ENCODE measurements at places on chromosomes 5 and 9.

- no peak for DNase-seq
Measured at GRCh38 chr5:59356813-59357380, 536.6 kb downstream of the PDE4D start.

GRCh38 chr9:72382405-72382804 is 17.4 kb upstream of the ZFAND5 start:
- DNase-seq: no peak

DNA sequence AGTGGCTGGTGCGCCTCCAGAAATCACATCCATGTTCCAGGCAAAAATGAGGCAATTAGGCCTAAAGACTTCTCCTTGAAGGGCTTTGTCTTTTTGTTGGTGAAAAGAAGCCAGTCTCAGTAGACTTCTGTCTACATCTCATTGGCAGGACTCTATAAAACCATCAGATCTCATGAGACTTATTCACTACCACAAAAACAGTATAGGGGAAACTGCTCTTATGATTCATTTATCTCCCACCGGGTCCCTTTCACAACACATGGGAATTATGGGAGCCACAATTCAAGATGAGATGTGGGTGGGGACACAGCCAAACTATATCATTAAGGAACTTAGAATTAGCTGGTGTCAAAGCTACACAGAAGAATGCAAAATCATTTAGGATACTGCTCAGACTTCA is 77.7 kb upstream of the SNX2 start:
- no peak for DNase-seq

DNA sequence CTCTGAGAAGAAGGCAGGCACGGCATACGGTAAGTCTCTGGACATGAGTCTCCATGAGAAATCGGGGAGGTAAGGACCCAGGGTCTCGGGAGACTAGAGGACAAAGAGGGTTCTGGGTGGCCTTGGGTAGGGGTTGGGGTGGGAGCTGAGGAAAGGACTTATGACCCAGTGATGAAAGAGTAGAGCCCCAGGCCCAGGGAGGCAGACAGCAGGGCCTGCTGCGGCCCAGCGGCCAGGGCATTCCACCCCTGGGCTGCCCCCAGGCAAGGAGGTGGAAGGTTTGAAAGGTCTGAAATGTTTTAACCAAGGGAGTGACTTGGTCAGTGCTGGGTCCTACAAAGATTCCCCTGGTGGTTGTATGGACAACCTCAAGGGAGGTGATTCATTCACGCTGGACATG is 89.1 kb downstream of the CRB2 start:
- DNase-seq: no peak

- no peak for DNase-seq
Measured at GRCh38 chr9:6646293-6646636, 736 bp upstream of the GLDC start.

DNA sequence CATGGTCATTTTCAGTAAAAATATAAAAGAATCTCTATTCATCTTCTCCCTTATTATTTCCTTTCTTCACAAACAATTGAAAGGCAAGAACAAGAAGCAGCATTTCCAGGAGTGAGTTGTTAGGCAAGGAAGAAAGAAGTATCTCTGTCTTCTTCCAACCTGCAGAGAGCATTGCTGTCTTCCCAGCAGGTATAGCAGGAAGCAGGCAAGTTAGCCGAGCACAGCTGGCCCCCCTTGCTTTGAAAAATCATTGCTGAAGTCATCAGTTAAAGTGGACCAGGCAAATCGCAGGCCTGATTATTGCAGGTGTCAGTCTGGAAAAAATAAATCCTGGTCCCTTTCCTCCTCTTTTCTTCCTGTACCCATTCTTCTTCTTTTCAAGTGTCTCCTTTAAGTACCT is 353.1 kb upstream of the BRINP1 start:
- DNase-seq: no peak

DNA sequence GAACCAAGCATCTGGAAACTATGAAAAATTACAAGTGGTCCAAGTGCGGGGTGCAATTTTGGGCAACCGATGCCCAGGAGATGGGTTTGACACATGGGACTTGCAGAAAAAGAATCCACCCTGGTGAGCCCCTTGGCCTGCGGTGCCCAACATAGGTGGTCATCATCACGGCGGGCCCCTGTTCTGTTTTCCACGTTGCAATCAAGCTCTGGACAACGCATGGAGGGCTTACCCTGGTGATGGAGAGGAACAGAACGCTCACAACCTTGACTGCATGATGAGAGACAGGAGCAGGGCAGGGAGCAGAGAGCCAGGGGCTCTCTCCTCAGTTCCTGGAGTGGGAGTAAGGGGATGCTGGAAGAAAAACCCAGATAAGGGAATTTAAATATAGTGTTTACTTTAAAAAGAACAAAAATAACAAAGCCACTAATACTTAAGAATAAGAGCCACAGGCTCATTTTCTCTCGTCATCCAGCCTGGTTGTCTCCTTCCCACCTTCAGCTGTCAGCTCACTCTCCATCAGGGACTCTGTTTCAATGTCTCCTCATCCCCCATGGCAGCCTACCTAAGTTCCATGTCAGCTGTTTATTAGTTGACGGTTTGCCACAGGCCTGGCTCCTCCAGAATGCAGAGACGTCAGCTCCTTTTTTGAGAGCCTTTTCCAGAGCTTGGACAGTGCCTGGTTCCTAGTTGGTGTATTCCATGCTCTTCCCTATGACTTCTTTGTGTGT is 172.1 kb downstream of the GADD45G start:
- no peak for DNase-seq

DNA sequence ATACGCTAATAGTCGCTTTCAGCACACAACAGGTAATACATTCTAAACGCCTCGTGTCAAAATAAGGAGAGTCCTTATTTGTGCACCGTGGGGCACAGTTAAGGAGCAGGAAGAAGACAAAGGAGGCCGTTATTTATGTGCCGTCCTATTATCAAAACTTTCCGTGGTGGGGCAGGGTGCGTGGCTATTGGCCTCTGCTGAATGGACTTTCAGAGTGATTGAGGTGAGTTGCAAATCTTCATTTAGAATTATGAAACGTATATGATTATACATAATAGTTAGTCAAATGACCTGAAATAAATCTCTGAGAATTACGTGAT is 833 bp downstream of the C5orf24 start:
- no peak for DNase-seq

GRCh38 chr5:159971514-159971913 is 37.4 kb upstream of the TTC1 start:
- no peak for DNase-seq

- DNase-seq: no peak
Measured at GRCh38 chr5:68838157-68838718, 255.6 kb upstream of the SLC30A5 start.

DNA sequence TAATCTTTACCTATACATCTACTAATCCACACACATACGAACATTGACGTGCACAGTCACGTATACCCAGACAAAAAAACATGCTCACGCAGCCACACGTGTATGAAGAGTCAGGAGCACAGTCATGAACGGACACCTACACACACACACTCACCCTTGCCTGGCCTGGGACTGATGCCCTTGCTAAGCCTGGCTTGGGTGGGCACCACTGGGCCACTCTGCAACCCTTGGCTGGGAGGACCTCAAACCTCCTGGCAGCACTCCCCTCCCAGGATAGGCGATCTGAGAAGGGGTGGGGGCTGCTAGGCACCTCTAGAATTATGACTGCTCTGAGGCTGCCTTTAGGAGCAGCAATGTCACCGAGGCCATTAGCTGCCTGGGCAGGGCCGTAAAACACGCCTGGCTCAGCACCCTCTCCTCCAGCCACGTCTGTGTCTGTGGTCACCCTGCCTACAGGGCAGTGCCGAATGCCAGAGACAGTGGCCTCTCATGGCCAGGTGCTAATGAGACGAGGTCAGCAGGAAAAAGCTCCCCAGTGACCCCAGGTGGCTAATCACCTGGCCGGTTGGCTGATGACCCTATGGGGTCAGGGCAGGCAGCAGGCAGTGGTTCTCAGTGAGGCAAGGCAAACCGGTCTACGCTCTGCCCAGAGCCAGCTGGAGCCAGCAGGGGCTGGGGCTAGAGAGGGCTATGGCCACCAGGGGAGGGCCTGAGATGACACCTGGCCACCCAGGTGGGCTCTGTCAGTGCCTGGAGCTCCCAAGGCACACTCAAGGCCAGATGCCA is 33.7 kb upstream of the MVB12B start:
- DNase-seq: no peak

DNA sequence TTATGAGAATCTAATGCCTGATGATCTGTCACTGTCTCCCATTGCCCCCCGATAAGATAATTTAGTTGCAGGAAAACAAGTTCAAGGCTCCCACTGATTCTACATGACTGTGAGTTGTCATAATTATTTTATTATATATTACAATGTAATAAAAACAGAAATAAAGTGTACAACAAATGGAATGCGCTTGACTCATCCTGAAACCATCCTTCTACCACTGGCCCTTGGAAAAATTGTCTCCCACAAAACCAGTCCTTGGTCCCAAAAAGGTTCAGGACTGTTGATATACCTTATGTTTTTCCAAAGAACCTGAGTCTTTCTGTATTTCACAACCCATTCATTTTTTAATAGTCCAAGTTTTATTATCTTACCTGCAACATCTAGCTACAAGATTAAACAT is 403.5 kb downstream of the TAF11L14 start:
- no peak for DNase-seq

GRCh38 chr9:4662989-4663792 is 1.1 kb downstream of the PLPP6 start:
- DNase-seq: no peak

DNA sequence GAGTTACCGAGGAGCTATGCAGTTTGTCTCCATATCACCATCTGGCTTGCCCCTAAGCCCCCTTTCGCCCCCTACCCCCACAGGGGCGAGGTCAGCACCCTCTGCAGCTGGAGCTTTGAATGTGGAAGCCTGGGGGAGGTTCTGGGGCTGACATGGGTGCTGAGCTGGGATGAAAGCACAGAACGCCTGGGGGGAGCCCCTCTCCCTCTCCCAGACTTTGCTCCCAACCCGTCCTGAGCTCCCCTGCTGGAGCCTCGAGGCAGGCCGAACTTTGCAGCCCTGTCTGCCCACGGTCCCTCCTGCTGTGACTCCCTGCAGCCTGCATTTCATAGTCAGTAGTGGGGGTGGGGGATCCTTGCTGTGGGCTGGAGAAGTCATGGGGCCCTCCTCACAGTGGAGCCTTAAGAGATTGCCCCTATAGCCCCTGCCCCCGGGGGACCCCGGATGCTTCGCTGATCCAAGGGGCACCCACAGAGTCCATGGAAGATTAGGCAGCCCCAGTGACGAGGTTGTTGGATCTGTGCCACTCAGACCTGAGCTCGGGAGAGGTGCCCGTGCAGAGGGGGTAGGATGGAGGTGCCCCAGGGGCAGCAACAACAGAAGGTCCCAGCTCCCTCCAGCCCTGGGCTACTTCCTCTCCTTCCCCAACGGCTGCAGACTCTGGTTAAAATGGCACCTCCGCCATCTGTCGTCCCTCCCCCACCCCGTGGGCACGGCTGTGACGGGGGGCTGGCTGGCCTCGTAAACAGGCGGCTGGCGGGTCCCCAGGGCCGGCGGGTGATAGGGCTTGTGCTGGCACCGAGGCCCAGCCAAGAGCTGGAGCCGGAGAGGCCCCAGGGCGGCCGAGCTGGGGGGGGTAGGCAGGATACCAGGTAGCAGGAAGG is 162.0 kb downstream of the C9orf50 start:
- no peak for DNase-seq

DNA sequence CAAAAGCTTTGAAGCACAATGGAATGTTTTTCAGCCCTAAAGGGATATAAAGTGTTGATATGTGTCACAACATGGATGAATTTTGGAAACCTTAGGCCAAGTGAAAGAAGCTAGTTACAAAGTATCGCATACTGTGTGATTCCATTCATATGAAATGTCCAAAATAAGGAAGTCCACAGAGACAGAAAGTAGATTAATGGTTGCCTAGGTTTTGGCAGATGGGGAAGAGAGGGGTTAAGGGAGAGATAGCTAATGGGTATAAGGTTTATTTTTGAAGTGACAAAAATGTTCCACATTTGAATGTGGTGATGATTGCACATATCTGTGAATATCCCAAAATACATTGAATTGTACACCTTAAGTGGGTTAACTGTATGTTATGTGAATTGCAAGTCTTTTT is 57.5 kb upstream of the MCCC2 start:
- no peak for DNase-seq

- DNase-seq: no peak
Measured at GRCh38 chr5:14557791-14558415, 23.7 kb upstream of the OTULINL start.

- DNase-seq: no peak
Measured at GRCh38 chr9:137646341-137646740, 27.5 kb downstream of the EHMT1 start.

GRCh38 chr5:158679221-158679641 is 420.5 kb downstream of the EBF1 start:
- DNase-seq: no peak

DNA sequence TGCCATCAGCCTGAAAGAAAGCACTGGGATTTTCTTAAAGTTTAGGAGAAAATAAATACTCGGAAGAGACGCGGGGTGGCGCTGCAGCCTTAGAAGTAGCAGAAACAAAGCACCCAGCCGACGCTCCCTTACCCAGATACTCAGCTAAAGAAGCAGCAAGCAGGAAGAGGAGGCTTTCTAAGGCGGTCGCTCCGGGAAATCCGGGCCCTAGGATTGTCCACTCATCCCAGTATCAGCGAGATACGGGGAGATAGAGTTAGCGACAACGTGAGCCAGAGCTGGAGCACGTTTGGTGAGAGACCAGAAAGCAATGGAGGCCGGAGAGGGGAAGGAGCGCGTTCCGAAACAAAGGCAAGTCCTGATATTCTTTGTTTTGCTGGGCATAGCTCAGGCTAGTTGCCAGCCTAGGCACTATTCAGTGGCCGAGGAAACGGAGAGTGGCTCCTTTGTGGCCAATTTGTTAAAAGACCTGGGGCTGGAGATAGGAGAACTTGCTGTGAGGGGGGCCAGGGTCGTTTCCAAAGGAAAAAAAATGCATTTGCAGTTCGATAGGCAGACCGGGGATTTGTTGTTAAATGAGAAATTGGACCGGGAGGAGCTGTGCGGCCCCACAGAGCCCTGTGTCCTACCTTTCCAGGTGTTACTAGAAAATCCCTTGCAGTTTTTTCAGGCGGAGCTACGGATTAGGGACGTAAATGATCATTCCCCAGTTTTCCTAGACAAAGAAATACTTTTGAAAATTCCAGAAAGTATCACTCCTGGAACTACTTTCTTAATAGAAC is at the start of gene PCDHB2:
PCDHB2 (plus strand) TSS at position 135 of the 782 bp plus-strand sequence; CDS start at position 311, 176 bp downstream.
- no peak for DNase-seq

- DNase-seq: no peak
Measured at GRCh38 chr9:94112716-94113465, 28.6 kb downstream of the PTPDC1 start.

- DNase-seq: no peak
Measured at GRCh38 chr9:96253059-96253696, 48.8 kb downstream of the HSD17B3 start.

All from esophagus squamous epithelium (tissue), 5 donors.